ENCODE measurements at places on chromosomes 13 and 19.
A peak's percentile ranks its signal among the peaks of the same experiment; 100 is the strongest.

DNA sequence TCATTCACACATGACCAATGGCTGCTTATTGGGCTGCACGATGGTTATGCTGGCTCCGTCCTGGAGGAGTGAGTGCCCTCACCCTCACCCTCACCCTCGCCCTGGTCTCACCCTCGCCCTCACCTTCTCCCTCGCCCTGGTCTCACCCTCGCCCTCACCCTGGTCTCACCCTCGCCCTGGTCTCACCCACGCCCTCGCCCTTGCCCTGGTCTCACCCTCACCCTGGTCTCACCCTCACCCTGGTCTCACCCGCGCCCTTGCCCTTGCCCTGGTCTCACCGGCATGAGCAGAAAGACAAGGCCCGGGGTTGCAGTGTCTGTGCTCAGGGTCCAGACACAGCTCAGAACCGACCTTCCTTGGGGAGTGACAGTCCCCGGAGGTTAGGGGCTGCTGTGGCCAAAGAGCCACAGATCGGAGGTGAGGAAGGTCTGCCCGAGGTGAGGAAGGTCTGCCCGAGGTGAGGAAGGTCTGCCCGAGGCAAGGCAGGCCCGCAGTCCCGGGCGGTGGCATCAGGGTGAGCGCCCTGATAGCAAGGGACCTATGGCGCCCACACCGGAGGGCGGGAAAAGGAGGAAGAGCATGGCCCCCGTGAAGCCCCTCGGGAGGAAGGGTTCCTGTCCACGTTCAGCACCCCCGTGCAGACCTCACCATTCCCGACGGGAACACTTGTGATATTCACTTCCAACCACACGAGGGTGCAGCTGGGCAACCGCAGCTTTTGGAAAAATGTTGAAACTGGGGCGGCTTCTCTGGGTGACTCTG is 65.6 kb downstream of the MCF2L start:
- DNase-seq, result no peak

GRCh38 chr13:36712770-36713169 is 39.0 kb downstream of the SERTM1 start:
- DNase-seq, result no peak

DNA sequence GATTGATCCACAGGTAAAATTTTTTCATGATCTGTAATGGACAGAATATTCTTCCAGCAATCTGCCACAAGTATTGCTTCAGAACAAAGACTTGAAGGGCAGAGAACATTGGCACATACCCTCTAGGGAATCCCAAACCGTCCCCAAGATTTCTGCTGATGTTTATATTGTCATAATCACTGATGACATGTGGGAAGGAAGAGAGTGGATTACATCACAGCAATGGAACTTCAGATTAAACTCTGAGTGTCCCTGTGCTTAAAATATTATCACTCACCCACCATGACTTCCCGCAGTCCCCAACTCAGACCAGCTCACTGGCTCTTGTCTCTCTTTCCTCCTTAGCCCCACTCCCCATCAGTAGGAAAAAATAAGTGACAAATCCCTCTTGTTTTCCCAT is 8.5 kb upstream of the TPT1 start:
- peak; percentile 44 for DNase-seq

DNA sequence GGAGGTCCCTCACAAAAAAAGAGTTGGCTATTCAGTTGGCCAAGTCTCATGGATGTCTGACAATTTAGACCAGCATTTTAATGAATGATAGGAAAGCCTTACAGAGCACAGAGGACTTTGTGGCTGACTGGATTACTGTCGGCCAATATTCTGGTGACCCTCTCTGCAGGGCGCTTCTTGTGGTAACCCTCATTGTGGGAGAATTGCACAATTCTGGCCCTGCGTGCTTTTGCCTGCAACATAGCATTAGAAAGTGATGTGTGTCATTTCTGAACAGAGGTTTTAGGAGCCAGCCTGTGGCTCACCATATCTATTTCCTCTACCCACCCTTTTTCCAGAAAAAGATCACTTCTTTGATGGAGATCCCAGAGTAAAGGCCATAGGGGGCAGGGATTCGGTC is 71.4 kb downstream of the EFNB2 start:
- DNase-seq, result peak; percentile 98

DNA sequence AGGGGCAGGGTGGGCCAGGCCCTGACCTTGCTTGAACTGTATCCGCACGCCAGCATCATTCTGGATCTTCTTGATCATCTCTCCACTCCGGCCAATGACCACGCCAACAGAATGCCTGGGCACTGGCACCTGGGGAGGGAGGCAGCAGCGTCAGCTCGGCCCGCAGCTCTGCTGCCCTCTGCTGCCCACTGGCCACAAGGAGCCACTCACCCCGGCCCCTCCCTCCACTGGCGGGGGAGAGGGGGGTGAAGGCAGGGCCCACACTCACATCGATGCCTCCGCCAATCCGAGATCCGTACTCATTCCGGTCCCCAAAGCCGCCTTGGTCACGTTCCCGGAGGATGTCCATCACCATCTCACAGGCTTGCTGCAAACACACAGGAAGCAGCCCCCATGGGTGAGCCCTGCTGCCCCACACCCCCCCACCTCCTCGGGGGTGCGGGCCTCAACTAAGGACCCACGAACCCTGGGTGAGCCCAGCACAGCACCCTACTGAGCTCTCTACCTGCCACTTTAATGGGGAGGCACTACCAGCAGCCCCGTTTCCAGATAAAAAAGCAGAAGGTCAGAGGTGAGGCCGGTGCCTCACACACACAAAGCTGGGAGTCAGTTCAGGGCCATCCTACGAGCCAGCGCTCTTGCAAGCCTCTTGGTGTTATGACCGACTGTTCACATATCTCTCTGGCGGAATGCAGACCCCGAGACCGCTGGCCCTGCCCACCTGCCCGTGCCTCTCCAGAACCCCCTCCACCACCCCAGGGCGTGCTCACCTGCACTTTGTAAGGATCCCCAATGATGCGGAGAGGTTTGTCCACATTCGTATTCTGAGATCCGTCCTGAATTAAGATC is 6.7 kb downstream of the KHSRP start:
- DNase-seq, result no peak

- DNase-seq, result no peak
These were observed 142.3 kb upstream of the EDNRB start for GRCh38 chr13:78060966-78061365.

DNA sequence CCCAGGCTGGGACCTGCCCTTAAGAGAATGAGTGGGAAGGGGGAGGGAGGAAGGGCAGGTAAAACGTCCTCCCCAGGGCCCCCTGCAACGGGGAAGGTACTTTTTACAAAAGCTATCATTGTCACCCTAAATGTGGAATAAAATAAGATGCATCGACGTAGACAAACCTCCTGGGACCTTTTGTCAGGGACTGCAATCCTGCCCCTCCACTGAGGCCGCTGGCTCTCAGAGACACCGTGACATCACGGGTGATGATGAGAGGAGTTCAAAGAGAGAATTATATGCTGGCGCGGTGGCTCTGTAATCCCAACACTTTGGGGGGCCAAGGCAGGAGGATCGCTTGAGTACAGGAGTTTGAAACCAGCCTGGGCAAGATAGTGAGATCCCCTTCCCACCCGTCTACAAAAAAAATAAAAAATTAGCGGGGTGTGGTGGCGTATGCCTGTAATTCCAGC is 1.8 kb upstream of the MYBPC2 start:
- DNase-seq, result no peak

DNA sequence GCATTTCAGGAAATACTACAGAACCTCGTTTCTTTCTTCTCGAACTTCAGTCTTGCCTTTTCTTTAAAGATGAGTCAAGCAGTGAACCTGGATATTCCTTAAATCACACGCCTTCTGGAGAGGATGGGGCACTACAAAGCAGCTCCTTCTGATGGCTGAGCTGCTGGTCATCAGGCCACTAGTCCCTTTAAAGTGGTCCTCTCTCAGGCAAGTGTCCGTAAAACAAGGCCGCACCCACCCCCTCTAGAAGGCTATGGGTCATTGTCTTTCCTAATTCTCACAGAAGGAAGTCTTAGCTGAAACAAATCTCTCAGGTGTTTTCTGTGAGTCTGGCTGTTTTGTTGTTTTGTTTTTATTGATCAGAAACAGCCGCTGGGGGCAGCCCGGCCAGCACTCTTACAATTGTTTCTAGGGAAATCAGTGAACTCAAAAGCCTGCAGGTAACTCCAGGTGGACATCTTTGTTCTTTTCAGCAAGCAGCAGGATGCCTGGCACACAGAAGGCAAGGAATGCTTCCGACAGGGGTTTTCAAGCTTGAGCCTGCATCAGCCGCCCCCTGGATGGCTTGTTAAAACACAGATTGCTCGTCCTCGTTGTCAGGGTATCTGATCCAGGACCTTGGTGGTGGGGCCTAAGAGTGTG is 45.4 kb downstream of the MBNL2 start:
- no peak for DNase-seq

GRCh38 chr19:3555653-3556422 is 1.5 kb downstream of the MFSD12 start:
- no peak for DNase-seq

- no peak for DNase-seq
These were observed 5.8 kb upstream of the TPM4 start for GRCh38 chr19:16070366-16070990.

DNA sequence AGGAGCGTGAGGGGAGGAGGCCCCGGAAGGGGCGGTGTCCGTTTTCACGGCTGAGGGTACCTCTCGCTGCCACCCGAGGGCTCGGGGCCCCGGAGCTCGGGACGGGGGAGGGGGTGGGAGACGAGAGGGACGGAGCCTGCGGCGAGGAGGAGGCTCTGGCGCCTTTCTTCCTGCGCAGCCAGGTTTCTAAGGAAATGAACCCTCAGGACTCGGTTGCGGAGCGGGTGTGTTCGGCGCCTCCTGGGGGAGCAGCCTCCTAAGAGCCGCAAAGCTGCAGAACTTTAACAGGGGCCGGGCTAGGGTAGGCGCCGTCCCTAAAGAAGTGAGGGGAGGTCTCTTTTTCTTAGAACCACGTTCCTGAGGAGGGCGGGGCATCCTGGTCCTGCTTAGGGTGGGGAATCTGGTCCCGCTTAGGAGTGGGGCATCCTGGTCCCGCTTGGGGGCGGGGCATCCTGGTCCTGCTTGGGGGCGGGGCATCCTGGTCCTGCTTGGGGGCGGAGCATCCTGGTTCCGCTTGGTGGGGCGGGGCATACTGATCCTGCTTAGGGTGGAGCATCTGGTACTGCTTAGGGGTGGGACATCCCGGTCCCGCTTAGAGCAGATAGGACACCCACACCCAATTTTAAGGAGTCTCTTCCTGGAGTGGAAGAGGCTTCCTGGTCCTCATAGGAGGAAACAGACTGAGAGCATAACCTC is 6.2 kb downstream of the SYT5 start:
- peak; percentile 73 for DNase-seq

GRCh38 chr19:54164369-54165068 is 5.0 kb upstream of the LENG1 start:
- peak; percentile 79 for DNase-seq

GRCh38 chr13:25752957-25753551 is 298.8 kb downstream of the SHISA2 start:
- DNase-seq, result peak; percentile 92

DNA sequence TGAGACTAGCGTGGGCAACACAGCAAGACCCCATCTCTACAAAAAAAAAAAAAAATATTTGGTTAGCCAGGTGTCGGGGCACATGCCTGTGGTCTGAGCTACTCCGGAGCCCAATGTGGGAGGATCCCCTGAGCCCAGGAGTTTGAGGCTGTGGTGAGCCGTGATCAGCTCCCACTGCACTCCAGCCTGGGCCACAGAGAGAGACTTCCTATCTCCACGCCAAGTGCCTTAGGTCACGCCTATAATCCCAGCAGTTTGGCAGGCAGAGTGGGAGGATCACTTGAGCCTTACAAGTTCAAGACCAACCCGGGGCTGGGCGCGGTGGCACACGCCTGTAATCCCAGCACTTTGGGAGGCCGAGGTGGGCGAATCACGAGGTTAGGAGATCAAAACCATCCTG is 8.7 kb upstream of the ADAT3 start:
- DNase-seq, result peak; percentile 63

DNA sequence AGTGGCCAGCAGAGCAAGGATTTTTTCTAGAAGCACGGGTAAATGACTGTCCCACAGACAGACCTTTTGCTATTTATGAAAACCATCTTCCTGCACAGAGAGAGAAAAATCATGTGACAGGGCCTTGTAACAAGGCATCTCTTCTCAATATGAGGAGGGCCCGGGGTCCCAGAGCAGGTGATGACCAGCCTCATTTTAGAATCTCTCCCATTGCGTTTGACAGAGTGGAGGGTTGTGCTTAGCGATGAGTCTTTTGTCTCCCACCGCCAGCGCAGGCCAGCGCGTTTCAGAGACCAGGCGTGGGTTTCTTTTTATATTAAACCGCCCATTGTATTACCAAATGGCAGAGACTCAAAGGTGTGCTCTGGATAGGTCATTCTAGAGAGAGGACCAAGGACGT is 97.4 kb upstream of the UBL3 start:
- DNase-seq, result no peak

DNA sequence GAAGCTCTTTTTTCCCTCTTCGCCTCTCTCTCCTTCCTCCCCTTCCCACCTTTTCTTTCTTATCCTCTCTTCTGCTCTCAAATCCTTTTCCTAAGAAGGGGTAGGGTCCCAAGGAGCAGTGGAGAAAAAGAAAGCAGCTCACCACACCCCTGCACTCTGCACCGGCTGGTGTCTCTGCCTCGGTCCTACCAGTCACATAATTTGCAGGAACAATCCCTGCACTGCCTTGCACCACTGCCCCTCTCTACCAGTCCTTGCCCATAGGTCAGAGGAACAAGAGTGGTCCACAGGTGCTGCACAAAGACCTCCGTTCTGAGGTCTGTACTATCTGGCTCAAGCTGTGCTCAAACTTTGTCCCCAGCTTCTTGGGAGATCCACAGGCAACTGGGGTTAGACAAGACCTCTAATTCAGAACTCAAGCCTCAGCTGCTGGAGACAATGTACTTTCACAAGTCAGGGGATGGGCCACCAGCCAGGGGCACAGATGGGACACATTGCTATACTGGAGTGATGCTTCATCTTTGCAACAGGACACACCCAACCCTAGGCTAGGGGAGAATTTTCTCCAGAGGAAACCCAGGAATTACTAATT is 125.4 kb upstream of the ZNF507 start:
- no peak for DNase-seq

DNA sequence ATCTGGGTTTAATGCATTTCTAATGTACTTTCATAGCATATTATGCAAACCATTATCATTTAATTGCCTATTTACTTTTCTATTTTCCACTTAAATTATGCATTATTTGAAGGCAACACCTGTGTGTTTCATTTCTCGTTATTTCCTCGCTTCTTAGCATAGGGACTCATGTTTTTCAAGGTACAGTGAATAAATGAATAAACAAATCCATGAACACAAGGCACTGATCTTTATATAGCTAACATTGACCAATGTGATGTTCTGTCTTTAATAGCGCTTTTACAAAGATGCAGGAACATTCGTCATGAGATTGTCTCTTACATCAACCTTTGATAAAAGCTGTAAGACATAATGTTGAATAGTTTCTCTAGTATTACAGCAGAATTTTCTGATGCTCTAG is 121.2 kb downstream of the B3GLCT start:
- no peak for DNase-seq

- DNase-seq, result peak; percentile 57
These were observed 7.8 kb upstream of the SELENOV start for GRCh38 chr19:39506944-39507714.

GRCh38 chr19:38233740-38234251 is 9.8 kb upstream of the DPF1 start:
- peak; percentile 84 for DNase-seq

DNA sequence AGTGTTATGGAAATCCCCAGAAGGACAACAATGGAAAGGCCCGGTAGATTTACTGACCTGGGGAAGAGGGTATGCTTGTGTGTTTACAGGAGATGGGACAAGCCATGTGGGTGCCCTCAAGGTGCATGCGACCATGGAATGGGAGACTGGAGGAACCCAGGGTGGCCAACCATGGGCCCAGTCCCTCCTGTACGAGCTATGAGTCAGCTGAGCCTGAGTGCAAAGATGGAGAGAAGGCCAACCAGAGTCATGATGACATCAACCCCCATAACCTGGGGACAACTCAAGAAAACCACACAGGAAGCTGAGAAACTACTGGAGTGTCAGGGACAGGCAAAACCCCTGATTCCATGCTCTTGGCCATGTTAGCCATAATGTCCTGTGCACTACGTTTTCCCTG is 7.8 kb downstream of the ZNF350 start:
- DNase-seq, result no peak

Data from MV-4-11 (cell line).